DMS153 (cell line): ENCODE measurements at places on chromosomes 12 and 14.
A peak's percentile ranks its signal among the peaks of the same experiment; 100 is the strongest.

- DNase-seq = peak; percentile 12
Observed at GRCh38 chr14:78005325-78005724, 164.8 kb upstream of the NRXN3 start.

DNA sequence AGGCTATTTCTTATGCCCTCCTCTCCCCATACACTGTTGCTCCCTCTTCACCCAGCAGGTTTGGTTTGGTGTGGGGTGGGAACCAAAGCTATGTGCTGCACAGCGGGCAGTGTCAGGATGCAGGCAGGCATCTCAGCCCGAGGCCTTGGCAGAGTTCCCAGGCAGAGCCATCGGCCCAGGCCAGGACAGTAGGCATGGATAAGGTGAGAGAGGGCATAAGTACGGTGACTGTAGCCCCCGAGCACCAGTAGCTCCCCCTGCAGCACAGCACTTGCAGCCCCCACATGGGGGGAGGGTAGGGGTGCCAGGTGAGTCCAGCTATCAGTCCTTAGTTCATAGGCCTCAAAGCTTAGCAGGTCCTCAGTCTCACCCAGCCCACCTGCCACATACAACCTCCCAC lies 7.2 kb downstream of the KLHL33 start:
- no peak for DNase-seq

- DNase-seq = peak; percentile 86
Observed at GRCh38 chr12:12376646-12377448, 20.0 kb downstream of the BORCS5 start.

GRCh38 chr14:81211844-81212243 lies 8.9 kb downstream of the GTF2A1 start:
- no peak for DNase-seq

DNA sequence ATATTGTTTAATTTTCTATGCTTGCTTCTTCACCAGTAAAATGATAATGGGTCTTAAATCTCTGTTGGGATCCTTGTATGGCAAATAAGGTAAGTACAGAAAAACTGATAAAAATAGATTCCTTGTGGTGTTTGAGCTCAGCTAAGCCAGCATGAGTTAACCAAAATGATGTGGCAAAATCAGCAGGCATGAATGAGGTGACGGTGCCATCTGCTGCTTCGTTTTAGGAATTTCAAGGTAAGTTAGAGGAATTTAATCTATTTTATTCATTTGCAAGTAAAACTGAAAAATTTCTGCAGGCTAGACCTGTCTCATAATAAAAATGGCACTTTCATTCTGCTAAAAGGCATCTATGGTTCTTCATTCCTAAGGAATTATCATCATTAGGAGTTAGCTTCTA lies 10.0 kb upstream of the CLEC7A start:
- DNase-seq = peak; percentile 57

DNA sequence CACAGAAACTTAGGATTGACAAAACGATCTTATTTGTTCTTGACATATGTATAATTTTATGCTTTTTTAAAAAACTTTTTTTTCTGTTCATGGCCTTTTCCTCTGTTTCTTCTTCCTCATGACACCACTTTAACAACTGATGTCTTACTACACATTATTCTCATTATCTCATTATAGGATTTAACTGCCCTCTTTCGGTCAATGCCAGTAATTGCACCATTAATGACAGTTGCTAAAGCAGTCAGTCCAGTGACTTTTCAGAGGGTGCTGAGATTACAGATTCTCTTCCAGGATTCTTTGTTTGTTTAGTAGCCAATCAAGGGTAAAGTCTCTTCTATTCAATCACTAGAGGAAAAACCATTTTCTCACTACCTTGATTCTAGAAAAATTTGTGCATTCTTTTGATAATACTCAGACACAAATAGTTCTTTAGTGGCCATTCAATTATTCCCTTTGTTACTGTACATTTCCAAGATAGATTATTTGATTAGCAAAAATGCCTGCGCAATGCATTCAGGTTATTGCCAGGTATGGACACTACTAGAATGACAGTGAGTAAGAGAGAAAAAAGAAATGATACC lies 50.1 kb downstream of the KLRG1 start:
- peak; percentile 7 for DNase-seq

- no peak for DNase-seq
Observed at GRCh38 chr14:28755198-28755815, 11.3 kb upstream of the FOXG1 start.

- no peak for DNase-seq
Observed at GRCh38 chr12:53989227-53990113, 4.5 kb downstream of the HOXC10 start.

GRCh38 chr14:53958628-53959027 lies 2.0 kb upstream of the BMP4 start:
- no peak for DNase-seq

DNA sequence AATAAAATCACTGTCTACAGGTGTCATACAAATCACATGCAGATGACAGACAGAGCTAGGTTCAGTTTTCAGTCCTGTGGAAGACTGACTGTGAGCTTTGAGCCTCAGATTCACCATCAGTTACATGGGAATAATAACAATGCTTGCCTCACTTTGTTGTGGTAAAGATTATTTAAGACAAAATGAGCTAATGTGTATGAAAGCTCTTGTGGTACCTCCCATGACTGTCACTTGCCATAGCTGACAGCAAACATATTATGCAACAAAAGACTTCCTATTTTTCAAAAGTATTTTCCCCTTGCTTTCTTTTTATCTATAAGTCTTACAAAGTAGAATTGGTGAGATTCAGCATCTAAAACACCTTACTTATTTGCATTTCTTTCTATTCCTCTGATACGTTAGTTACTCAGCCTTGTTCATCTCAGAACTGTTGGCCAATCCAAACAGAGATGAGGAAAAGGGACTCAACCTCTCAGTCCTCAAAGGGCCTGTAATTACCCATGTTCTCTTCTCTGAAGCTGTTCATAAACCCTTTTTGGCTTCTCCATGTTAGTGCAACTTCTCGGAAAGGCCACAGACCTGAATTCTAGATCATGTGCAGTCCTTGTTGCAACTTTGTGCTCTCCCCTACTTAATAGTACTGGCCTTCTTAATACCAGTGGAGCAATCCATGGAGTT lies 8.8 kb upstream of the DDHD1 start:
- DNase-seq = no peak

- no peak for DNase-seq
Observed at GRCh38 chr14:59313144-59313651, 124.7 kb downstream of the DAAM1 start.

DNA sequence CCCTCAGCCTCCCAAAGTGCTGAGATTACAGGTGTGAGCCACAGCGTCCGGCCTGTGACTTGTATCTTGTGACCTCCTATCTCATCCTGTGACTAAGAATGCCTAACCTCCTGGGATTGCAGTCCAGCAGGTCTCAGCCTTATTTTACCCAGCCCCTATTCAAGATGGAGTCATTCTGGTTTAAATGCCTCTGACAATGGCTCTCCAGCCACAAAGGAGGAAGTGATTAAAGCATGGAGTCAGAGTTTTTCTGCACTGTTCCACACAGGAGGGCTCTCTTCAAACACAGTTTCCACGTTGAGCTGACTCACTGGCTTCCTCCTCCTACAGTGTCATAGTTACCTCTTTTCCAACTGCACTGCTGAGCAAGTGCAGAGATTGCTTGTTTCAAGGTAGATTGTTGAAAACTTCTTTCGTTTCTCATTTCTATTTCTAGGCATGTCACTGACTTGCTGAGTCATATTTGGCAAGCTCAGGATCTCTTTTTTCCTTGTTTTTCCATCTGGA lies 383.8 kb downstream of the PCNX1 start:
- no peak for DNase-seq

DNA sequence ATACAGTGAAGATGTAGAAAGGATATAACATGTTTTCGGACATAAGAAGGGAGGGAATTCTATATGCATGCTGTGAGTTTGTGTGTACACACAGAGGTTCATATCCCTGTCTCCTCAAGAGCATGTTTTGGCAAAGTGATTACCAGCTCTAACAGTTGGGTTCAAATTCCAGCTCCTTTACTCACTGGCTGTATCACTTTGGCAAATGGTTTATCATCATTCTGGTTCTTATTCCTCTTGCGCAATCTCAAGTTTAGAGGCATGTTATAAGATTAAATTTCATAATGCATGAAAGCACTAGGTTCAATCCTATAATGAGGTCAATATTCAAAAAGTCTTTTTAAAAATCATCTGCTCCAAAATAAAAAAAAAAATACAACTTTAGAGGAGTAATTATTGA lies 107.7 kb upstream of the LRFN5 start:
- DNase-seq = no peak
